Erythroblast (primary cell): ENCODE measurements at places on chromosomes 6 and 20.

GRCh38 chr6:31405996-31406395, 2.6 kb downstream of the MICA start:
- DNase-seq, result no peak

DNA sequence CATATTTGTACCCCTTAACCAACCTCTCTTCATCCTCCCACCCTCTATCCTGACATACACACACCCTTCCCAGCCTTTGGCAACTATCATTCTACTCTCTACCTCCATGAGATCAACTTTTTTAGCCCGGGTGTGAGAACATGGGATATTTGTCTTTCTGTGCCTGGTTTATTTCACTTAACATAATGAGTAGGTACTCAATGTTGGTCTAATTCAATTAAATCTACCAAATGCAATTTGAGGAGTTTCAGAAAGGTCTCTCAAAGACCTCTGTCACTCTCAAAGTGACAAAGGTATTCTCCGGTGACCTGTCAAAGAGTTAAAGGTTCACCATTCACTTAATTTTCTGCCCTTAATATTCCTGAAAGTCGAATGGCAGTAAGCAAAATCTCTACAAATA, 87.7 kb downstream of the ME1 start:
- DNase-seq, result no peak

DNA sequence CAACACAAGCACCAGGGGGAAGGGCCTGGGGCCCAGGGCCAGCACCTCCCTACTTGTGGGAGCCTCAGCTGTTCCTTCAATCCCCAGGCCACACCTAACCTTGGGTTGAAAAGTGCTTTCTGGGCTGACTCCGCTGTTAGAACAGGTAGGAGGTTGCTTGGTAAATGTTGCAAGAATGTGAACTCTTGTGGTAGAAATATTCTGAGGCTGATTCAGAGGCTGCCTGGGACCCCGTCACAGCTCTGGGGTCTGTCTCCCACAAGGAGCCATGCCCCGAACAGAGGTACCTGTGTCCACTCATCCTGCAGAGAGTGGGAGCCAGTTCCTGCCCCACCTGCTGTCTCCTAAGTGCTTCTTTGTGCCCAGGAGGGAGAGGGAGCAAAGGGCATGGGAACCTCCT, 14.4 kb upstream of the MAS1L start:
- DNase-seq, result no peak

GRCh38 chr6:143581835-143582480, 70.4 kb upstream of the FUCA2 start:
- DNase-seq, result no peak

- no peak for DNase-seq
Observed at GRCh38 chr6:87824958-87825491, 123.0 kb upstream of the AKIRIN2 start.

DNA sequence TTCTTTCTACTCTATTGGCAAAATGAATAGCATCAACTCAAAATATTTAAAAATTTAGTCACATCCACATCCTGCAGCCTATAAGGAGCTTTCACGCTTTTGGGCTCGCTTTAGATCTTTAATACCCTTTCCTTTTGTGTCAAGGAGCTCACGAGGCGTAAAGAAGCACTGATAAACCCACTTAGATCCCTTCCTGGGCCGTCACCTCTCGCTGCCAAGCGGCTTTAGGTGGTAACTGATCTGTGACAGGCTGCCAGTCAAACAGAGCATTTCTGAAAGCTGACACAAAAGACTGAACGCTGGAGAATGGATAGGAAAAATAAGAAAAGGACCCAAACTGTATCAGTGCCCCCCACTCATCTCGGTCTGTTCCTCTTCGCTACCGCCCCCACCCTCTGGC, 385.7 kb upstream of the MMS22L start:
- DNase-seq, result peak; percentile 3

GRCh38 chr20:55283889-55284288, 721.4 kb downstream of the CBLN4 start:
- DNase-seq, result no peak

GRCh38 chr6:169648092-169648491, 53.7 kb downstream of the WDR27 start:
- DNase-seq, result no peak

- DNase-seq, result no peak
Observed at GRCh38 chr20:63657260-63657936, 714 bp upstream of the RTEL1 start.

DNA sequence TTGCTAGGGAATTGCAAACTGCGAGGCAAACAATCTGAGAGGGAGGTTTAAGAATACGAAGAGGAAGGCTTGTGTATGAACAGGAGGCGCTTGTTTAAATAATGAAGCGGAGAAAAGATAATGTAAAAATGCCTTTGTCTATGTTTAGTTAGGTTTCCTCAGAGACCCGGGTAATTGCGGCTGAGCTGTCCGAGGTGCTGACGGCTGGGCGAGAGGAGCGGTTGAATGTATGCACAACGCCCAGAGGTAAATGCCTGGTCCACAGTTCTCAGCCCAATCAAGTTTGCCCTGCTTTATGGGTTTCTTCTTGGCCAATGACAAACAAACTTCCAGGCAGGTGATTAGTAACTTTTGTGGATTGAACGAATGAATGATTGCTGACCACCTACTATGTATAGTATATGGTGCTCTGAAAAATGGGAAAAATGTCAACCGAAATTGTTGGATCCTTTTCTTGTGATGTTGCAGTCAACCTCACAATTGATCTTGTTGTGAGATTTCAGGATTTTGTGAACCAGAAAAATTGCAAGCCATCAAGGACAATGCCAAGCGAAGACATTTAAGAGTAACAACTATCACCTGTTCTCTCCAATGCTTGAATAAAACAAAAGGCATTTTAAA, 38.3 kb upstream of the SLC32A1 start:
- DNase-seq, result peak; percentile 57

DNA sequence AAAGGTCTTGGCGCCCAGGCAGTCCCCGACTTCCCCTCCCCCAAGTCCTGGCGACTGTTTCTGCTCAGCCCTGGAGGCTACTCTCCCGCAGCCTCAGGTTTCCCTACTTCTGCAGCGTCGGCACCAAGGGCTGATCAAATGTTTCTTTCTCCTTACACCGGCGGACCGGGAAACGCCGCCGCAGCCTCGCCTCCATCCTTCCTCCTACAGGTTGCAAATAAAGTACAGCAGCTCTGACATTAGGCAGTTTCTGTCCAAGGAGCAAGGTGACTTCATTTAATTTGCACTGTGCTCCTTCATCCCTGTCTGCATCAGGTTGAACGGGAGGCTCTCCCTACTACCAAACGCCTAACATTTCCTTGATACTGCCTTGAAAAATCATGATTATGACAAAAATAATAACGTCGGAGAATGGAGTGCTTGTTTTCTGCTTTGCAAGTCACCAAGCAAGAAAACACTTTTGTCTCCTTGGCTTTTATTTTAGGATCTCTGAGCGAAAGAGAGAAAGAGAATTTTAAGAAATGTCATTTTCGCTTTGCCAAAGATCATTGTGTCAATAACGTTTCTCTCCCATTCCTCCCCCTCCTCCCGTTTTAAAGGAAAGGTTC, 1.0 kb downstream of the CLIC5 start:
- no peak for DNase-seq

DNA sequence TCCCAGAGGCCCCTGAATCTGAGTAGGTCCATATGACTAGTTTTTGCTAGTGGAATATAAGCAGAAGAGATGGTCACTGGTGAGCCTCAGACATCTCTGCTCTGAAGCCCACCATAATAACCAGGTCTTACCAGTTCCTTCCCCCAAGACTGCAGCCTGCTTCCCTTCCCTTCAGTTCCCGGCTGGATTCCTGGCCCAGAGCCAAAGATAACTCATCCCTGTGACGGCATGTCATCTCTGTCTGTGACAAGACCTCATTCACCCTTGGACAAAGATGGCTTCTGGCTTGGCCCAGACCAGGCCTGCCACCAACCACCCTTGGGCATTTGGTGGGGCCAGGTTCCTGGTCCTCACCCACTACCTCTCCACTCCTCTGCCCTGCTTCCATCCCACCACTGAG, 145.5 kb upstream of the TOP1 start:
- DNase-seq, result no peak

DNA sequence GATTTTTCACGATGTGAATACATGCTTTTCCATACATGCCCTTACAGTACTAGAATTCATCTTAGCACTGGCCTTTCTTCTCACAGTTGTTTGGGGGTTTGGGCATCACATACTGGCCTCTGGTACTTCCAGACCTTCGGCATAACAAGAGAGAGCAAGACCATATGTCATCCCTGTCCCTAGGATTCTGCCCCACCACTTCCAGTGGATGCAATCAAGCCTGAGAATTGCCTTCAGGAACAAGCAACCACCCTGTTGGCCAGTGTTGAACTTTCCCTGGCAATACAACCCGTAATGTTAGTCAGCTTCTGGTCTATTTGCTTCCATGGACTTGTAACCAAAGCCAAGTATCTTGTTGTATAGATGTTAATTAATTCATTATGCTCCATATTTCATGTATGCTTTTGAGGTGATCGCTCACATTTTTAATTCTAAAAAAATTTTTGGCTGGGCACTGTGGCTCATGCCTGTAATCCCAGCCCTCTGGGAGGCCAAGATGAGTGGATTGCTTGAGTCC, 15.4 kb upstream of the SLPI start:
- no peak for DNase-seq

DNA sequence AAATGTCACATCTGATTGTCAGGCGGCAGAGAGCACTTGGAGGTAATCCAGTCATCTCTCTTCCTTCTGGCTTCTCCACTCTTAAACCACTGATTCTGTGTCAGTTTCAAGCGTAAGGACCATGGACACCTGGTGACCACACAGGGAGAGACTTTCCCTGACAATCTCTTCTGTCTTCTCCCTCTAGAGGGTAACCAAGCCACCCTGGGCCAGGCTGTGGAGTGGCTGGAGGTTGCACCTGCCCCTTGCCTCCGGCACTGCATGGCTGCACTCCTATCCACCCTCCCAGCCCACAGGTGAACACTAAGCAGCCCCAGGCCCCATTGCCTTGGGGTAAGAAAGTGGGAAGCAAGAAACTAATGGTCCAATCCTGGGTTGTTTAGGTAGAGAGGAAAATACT, 78.7 kb downstream of the BFSP1 start:
- DNase-seq, result no peak

DNA sequence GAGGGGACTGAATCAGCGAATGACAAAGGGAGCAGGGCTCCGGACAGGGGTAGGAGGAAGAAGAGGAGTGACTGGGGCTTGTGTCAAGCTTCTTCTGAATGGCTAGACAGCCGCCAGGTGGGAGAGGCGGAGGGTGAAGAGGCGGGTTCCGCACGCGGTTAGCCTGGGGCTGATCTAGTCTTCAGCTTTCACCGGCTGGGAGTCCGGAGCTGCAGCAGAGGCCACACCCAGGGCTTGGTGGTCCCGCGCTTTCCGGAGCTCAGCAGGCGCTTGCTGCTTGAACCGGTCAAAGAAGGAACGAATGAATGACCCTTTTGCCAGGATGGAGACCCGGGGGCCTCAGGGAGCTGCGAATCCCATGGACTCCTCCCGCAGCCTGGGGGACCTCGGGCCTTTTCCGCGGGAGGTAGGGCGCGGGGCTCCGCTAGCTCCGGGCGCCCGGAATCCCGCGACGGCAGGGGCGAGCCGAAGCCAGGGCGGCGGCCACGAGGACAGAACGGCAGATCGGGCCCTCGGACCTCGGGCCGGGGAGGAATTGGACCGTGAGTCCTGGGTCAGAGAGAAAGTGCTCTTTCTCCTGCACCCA, at the start of gene C6orf141:
Gene C6orf141 (plus strand): TSS at position 177 of the 586 bp plus-strand sequence. CDS start 125 bp downstream, at position 302.
- peak; percentile 61 for DNase-seq

DNA sequence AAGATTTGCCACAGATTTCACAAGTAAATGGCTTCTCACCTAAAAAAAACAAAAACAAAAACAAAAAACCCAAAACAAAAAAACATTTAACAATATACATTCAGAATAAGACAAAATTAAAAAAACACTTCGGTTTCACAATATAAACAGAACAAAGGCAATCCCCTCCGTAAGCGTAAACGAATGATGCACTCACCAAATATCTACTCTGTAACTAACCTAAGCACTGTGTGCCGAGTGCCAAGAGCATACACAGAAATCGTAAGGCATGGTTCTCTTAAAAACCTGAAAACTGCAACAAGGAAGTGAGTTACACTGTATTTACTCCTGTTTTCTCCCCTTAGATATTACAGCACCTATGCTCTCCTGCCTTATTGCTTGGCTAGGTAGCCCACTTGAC, 12.1 kb upstream of the MICAL1 start:
- no peak for DNase-seq

- no peak for DNase-seq
Observed at GRCh38 chr20:18988701-18989100, 175.1 kb downstream of the SCP2D1 start.
